ENCODE measurements at places on chromosomes 5 and 9.

GRCh38 chr9:101054657-101055056 is 26.1 kb downstream of the PLPPR1 start:
- no peak for DNase-seq

DNA sequence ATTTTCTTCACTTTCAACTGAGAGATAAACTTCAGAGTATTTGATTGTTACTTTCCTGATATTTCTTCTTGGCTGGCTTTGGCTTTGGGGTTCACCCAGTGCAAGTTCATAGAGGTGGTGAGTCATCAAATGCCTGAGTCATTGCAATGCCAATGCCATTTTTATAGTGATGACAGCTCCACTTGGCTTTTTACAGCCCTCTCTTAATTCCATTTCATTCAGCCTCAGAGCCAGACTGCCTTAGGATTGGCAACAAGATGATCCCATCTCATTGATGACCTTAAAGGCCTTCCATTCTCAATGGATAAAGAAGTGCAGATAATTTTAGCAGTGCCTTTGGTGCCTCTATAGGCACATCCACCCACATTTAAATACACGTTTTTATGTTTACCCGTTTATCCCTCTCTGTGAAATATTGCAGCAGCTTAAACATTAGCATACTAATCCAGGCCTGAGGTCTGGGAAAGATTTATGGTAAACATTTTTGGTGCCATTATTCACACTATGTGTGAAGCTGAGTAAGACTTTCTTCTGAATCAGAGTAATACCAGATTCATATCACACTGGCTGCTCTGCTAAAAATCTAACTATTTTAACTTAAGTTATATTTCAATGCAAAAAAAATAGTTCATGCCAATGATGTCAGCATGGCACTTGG is 88.9 kb upstream of the TYRP1 start:
- DNase-seq = no peak

GRCh38 chr5:533243-533954 is 9.2 kb upstream of the SLC9A3 start:
- no peak for DNase-seq

DNA sequence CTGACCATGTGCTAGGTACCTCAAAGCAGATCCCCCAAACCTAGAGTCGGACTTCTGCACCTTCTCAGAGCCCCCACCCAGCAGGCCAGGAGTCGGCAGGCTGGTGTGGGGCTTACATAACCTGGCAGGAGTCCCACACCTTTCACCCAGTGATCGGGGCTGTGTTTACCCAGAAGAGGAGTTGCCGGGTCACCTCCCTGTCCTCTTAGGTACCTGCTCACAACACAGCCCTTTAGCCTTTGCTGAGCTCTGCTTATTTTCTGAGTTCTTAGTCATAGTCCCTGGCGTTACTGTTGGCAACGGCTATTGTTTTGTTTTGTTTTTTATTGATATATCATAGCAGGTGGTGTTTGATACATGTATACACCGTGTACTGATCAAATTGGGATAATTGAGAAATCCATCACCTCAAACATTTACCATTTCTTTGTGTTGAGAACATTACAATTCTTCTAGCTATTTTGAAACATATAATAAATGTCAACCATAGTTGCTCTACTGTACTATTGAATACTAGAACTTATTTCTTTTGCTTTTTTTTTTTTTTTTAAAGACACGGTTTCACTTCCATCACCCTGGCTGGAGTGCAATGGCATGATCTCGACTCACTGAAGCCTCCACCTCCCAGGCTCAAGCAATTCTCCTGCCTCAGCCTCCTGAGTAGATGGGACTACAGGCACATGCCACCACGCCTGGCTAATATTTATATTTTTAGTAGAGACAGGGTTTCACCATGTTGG is 10.4 kb upstream of the EEIG1 start:
- DNase-seq = no peak

DNA sequence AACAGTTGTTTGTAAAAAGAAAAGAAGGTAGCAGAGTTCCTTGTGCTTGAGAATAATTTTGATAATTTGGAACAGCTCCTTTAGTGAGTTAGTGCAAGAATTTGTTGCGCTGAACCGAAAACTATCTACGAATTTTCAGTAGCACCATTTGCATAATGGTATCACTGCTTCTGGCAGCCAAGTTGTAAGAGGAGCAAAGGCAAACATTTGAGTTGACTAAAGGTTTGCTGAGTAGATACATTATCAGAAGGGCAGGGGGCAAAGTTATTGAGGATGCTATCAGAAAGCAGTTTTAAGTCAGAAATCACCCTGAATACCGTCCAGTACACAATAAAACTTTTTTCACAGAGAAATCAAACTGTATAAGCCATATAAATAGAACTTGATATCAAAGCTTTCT is 181.5 kb upstream of the MOCS2 start:
- no peak for DNase-seq

GRCh38 chr5:90184764-90185163 is 224.8 kb downstream of the CETN3 start:
- DNase-seq = no peak

DNA sequence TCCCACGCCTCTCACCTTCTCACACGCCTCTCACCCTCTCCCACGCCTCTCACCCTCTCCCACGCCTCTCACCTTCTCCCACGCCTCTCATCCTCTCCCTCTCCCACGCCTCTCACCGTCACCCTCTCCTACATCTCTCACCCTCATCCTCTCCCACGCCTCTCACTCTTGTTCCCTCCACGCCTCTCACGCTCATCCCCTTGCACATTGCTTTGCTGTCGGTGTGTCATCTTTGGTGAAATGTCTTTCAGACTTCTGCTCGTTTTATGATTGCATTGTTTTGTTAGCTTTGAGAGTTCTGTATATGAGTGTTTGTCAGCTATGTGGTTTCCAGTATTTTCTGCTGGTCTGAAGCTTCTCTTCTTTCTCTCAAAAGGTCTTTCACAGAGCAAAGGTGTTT is 102.7 kb downstream of the EHMT1 start:
- no peak for DNase-seq

DNA sequence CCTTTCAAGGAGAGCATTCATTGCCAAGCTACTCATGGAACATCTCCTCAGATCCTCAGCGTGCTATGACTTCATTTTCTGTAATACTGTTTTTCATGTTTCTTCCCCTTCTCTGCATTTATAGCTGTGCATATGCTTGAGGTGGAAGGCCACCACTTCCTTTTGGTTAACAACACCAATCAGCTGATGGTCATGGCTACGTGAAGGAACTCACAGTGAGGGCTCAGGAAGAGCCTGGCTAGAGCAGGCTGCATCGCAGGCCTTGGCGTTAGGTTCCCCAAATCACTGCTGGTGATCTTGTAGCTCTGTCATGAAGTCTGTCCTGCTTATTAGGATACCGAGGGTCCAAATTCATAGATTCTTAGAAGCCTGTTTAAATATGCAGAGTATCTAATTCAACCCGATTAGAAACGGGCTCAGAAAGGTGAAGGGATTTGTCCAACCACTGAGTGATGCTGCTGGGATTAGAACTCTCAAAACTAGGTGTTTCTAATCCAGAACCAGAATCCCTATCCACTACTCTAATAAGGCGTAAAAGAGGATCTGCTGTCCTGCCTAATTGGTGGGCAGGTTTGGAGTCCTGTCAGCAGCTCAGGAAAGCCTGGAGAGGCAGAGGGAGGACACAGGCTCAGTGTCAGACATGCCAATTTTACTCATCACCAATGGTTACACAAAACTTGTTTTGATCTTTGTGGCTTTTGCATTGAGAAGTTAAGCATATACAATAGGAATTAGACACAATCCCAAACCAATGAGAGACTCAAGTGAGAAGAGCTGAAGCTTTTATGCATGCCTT is 7.5 kb downstream of the SYK start:
- DNase-seq = no peak

GRCh38 chr5:173331287-173331686 is 3.1 kb upstream of the STC2 start:
- DNase-seq = no peak

GRCh38 chr5:14429101-14430050 is 152.2 kb upstream of the OTULINL start:
- DNase-seq = no peak

DNA sequence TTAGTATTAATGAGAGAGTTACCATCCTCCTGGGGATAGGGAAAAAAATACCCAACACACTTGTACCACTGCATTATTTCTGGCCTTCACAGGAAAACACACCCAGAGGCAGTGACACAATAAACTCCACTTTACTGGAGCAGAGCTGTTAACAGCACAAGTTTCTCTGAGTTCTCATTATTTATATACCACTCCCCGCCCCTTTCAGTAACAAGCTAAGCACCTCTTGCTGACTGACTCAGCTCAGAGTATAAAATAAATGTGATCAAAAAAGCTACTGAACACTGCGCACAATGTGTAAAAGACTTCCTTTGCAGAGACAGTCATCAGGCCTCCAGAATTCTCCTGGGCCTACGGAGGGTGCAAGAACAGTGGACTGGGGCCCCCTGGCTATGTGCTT is 21.6 kb downstream of the KLF9 start:
- no peak for DNase-seq

- DNase-seq = no peak
These were observed 7.2 kb downstream of the CSNK1A1 start for GRCh38 chr5:149544028-149544420.

- DNase-seq = no peak
These were observed 134.8 kb upstream of the NFIL3 start for GRCh38 chr9:91558395-91558794.

- DNase-seq = no peak
These were observed 750.9 kb downstream of the MAT2B start for GRCh38 chr5:164256351-164256750.

- DNase-seq = no peak
These were observed 33.1 kb downstream of the CNTRL start for GRCh38 chr9:121107881-121108280.
